Aorta (tissue), 5 donors: ENCODE measurements at places on chromosomes 4 and X.

- DNase-seq: peak; percentile 66
Observed at GRCh38 chrX:54043541-54044125, 640 bp downstream of the PHF8 start.

GRCh38 chr4:52704133-52704532, 45.0 kb upstream of the USP46 start:
- no peak for DNase-seq

- no peak for DNase-seq
Observed at GRCh38 chrX:15050395-15050794, 177.2 kb downstream of the MOSPD2 start.

- no peak for DNase-seq
Observed at GRCh38 chr4:47838445-47838844, 578 bp upstream of the CORIN start.

- no peak for DNase-seq
Observed at GRCh38 chr4:15398732-15399131, 29.1 kb upstream of the C1QTNF7 start.

GRCh38 chrX:135168486-135168885, 2.7 kb downstream of the CT55 start:
- DNase-seq: no peak

DNA sequence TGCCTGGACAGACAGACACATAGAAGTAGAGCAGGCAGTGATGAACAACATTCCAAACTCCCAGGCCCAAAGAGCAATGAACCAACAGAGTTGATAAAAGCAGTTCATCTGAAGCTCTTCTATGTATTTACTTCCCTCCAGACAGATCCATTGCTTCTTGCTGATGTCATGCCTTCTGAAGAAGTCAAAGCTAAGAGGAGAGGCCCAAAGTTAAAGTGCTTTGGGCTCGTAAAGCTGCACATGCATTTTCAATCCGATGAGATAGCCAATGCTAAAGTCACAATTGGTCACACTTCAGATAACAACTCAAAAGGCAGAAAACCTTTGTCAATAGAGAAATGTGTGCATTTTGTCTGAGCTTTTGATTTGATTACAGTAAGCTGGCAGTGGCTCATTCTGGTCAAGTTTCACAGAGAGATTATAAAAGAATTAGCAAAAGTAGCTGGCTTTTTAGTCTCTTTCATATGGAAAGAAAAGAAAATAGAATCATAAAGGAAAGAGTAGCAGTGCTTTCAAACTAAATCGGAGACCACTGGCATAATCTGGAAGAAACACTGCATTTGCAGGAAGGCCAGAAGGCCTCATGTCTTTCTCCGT, 82.0 kb downstream of the GPC4 start:
- DNase-seq: no peak

- no peak for DNase-seq
Observed at GRCh38 chr4:72387959-72388358, 181.1 kb downstream of the ADAMTS3 start.

- no peak for DNase-seq
Observed at GRCh38 chr4:20313237-20314030, 61.7 kb downstream of the SLIT2 start.

GRCh38 chrX:9647431-9647830, 118.2 kb downstream of the GPR143 start:
- no peak for DNase-seq

GRCh38 chrX:146055733-146056132, 238.1 kb downstream of the SLITRK2 start:
- no peak for DNase-seq

DNA sequence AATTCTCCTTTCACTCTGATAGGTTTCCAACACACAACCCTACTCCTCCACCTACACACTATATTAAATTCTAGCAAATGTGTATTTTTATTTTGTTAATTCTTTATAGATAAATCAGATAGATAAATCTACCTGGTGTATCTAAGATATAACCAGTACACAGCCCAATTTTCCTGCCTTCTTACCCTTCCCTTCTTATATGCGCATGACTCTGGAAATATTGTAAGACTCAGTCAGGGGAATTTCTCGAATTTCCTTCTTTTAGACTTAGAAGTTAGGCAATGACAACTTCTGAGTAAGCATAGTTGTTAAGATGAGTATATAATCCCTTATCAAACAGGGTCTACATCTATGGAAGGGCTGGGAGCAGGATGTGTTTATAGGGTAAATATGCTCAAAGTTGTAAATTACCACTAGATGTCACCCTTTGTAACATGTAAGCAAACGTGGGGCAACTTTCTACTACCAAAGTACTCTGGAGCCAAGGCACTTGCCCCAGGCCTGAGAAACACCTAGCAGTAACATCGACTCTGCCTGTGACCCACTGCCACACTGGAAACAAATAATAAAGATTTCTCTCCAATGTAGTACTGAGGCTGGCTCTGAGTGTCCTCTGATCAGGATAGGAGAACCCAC, 444.7 kb downstream of the IQCM start:
- no peak for DNase-seq

DNA sequence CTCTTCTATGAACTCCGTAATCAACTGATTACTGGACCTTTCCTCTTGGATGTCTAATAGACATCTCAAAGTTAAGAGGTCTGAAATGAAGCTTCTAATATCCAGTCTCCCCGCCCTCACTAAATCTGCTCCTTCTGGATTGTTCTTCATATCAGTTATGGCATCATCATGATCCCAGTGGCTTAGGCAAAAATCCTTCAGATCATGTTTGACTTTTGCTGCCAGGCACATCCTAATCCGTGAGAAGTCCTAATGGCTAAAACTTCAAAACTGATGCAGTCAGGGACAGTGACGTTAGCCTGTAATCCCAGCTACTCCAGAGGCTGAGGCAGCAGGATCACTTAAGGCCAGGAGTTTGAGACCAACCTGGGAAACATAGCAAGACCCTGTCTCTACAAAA, 55.1 kb upstream of the GUCY1A1 start:
- no peak for DNase-seq

DNA sequence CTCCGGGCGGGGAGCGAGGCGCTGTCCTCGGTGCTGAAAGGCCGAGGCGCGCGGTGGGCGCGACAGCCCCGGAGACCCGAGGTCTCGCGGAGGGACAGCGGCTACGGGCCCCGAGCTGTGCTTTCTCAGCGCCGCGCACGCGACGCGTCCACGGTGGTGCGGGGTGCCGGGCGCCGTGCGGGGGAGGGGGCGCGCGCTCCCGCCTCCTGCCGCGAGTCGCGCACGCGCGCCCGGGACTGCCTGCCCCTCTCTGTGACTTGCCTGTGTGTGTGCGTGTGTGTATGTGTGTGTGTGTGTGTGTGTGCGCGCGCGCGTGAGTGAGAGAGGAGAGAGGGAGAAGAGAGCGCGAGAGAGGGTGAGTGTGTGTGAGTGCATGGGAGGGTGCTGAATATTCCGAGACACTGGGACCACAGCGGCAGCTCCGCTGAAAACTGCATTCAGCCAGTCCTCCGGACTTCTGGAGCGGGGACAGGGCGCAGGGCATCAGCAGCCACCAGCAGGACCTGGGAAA, at the start of gene GRIA2:
GRIA2 (plus strand) TSS at position 358 of the 511 bp plus-strand sequence. CDS start 315 bp downstream, outside the sequence.
- peak; percentile 92 for DNase-seq

GRCh38 chrX:13102636-13103035, 58.2 kb upstream of the FAM9C start:
- no peak for DNase-seq

GRCh38 chrX:37906357-37906756, 59.0 kb upstream of the DYNLT3 start:
- no peak for DNase-seq

DNA sequence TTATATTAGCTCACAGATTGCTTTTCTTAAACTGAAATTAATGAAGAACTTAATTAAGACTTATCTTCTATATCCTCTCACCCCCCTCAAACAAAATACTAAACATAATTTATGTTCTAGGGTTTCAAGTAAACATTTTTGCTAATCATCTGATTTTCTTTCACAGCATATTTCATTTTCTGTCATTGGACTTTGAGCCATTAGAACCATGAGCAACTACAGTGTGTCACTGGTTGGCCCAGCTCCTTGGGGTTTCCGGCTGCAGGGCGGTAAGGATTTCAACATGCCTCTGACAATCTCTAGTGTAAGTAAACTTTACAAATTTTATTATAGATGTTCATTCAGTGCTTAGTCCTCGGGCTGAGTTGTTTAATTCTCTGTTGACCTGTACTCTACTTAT, 3.3 kb downstream of the PDLIM5 start:
- peak; percentile 92 for DNase-seq
